ENCODE measurements at places on chromosomes 4 and X. TPM values are rescaled to one million over a fixed set of nuclear protein-coding genes. Genes with fewer than 3 reads are reported as not detected.

DNA sequence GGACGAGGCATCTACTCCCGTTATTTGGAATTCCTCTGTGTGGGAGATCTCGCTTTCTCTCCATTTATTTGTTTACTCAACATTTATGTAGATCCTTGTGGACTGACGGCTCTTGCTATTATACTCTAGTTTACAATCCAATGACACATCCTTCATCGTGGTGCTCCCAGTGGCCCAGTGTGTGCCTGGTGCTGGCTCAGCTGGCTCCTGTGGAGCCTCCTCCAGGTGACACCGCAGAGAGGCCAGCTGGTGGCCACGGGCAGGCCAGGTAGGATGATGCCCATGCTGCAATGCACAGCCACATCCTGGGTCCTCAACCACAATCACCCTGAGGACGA, 84.0 kb upstream of the AFAP1 start:
- no peak for DNase-seq

DNA sequence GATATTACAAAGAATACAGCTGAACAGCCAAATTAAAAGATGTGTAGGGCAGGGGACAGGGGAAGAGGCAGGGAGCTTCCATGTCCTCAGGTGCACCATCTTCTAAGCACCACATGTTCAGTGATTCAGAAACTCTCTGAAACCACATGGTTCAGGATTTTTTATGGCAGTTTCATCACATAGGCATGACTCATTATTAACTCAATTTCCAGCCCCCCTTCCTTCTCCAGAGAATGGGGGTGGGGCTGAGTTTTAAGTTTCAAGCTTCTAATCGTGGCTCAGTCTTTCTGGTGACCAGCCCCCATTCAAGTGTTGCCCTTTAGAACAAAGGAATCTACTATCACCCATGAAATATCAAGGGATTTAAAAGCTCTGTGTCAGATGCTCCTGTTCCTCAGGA, 317.8 kb upstream of the GALNT7 start:
- DNase-seq = no peak

DNA sequence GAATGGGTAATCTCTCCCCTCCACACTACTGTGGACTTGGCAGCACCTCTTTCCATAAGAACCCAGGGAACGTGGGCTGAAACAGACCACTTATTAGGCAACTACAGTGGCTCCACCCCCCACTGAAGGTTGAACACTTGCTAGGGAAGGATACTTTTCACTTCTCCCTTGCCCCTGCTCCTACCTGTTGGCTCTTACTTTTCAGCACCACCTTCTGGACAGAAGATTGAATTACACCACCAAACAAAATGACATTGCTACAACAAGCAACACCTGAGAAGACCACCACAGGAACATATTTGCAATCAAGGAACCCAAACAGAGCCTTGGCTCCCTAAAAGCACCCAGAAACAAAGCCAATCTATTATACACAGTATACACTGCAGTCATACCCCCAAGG, 132.1 kb upstream of the CXCL13 start:
- no peak for DNase-seq

DNA sequence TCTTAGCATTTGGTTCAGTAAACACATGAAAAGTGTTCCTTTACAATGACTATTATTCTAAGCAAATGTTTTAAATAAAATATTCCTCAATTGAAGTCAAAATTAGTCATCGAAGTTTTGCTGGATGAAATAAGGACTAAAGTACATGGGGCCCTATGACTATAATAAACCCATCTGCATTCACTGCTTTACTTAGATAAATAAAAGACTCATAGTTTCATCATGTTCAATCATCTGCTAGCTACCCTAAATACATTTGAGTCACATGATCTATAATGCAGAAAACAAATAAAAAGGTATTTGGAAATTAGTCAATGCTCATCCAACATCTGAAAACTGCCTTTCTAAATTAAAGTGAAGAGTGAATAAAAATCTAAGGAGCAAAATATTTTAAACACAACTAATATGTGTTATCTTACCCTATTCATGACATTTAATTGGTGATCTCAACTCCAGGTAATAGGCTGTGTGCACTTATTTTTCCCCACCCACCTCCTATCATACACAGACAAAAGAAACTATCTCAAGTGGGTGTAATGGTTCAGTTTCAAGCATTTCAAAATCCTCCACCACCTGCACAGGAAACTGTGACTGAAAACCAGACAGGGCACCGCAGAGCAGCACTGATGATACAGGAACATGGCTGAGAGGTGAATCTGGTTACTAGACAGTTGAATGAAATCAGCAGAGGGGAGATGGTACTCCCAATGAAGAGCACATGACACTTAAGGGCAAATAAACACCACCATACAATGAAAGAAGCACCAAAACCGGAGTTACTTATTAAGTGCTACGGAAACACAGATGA, 78.6 kb downstream of the CAMK2D start:
- DNase-seq = no peak

GRCh38 chr4:77560170-77560569, 45.5 kb upstream of the CXCL13 start:
- DNase-seq = no peak

DNA sequence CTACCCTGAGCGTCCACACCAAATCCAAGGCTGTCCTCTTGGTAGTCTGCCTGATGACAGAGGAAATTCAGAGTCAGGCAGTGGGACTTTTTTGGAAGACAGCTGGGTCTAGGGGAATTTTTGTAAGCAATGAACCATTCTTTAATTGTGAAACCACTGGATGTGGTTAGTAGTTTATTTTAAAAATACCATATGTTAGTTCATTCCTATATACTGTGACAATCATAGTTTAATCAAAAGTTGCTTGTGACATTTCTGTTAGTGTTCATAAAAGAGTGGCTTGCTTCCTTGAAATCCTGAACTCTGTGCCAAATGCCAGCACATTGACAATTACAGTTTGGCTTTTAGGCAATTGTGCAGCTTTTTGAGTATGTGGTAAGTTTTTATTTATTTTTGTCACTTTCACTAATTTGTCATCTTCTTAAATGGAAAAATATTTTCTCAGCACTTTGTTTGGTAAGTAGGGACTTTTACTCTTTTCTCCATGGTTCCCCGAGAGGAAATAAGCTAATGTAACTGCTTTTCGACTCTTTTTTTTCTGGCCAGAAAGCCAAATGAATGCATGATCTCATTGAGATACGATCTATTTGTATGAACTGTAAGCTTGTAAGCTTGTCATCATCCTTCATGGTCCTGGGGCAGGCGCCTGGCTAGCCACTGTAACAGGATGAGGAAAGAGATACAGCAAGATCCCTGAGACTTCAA, 72.6 kb upstream of the SLC4A4 start:
- no peak for DNase-seq

DNA sequence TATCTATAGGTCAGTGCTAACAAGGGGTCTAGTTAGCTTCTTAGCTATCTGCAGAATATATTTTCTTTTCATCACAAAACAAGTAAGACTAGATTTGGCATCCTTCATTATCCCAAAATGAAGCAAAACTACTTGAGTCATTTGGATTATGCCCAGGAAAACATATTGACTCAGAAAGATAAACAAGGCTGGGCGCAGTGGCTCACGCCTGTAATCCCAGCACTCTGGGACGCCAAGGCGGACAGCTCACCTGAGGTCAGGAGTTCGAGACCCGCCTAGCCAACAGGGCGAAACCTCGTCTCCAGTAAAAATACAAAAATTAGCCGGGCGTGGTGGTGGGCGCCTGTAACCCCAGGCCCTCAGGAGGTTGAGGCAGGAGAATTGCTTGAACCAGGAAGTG, 18.0 kb upstream of the MND1 start:
- DNase-seq = no peak

DNA sequence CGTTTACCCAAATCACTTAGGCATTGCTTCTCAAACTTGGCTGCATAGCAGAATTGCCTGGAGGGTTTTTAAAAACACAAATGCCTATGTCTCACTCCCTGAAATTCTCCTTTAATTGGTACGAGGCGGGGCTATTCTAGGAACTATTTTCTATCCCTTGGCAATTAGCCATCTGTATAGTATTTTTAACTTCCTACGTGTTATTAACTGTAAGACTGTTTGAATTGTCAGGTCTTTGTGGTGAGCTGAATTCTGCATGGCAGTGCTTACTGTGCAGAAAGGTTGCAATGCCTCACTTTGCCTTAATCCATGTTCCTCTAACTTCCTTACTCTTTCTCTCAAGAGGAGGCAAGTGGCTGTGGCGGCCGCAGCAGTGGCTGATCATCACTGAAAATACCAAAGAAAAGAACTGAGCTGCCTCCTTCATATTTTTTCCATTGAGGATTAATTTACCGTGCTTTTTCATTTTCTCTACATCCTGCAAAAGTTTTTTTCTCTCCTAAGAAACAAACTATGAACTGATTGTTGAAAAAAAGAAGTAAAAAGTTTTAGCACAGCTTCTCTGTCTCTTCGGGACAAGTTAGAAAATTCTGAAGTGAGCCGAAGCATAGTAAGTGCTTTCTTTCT, at the start of gene SHROOM3:
Gene SHROOM3 (plus strand): TSS at position 329 of the 627 bp plus-strand sequence. CDS start 824 bp downstream, outside the sequence.
- DNase-seq = no peak

DNA sequence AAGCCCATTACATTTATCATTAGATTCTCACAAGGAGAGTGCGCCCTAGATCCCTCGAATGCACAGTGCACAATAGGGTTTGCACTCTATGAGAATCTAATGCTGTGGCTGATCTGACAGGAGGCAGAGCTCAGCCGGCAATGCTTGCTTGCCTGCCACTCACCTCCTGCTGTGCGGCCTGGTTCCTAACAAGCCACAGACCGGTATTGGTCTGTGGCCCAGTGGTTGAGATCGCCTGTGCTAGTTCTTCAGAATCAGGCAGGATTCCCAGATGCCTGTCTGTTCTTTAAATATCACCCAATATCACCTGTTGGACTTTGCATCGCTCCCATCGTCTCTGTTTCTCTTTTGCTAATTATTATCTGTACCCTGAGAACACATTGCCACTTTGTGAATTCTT, 14.0 kb downstream of the DSPP start:
- DNase-seq = no peak

DNA sequence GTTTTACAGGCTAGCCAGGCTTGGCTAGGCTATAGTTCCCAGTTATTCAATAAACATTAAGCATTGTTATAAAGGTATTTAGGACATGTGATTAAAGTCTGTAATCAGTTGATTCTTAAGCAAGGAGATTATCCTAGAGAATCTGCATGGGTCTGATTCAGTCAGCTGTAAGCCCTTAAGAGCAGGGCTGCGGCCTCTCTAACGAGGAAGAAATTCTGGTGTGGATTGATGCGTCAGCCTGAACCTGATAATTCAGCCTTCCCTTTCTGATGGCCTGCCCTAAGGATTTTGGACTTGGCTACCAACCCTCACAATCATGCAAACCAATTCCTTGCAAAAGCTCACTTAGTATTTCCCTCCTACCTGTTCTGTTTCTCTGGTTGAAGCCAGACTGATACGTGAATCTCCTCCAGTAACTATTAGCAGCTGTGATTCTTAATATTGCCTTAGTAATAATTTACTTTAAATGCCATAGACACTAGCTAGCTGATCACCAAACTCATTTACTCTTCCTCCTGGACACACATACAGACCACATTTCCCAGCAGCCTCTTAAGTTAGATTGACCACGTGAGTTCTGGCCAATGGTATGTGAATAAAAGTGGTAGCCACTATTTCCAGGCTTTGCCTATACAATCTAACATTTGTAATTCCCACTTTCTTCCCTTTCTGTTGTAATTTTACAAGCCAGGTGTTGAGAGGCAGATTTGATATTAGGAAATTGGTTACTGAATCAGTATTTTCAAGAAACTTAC, 678.0 kb upstream of the INTU start:
- no peak for DNase-seq

DNA sequence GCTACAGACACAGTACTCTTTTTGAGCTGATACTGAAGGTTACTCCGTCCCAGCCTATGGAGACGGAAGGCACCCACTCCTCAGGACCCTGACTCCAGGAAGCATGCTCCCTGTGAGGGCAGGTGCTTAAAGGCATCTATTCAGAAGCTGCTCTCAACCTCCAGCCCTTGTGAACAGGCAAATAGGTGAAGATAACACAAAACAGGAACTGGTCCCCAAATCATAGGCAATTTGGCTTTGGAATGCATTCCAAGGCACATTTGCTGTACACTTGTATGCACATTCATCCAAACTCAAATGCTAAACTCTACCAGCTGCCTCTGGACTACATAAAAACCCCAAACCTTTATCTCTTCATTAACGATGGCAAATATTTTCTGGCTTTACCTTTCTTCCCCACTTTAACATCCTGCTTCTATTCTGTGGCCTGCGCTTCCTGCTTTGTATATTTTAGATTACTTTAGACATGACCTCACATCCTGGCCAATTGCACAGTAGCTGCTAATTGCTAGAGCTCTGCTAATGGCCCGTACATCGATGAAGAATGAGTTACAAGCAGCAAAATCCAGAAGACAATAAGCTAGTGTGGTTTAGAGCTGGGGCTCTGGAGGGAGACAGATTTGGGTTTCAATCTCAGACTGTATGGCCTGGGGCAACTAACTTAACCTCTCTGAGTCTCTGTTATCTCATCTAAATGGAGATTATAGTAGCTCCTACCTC, 3.2 kb downstream of the SEL1L3 start:
- DNase-seq = no peak

DNA sequence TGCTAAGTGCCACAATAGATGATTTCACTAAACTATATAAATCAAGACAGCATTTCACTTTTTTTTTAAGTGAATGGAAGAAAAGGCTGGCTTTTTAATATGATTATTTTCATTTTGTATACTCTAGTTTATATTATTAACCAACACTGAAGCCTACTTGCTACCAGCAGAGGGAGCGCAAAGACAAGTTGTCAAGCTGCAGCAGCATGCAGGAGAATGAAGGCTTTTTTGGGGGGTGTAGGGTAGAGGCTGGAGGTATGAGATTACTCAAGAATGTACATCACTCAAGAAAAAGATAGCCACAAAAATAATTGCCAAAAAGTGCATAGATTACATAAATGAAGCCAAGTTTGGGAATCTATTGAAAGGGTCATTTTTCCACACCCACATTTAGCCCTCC, 519.5 kb downstream of the FGF13 start:
- DNase-seq = no peak

GRCh38 chr4:53349091-53349491, 16.8 kb downstream of the SCFD2 start:
- no peak for DNase-seq

GRCh38 chrX:154607370-154607769, 11.7 kb downstream of the CTAG1B start:
- no peak for DNase-seq

The BTK gene
- total RNA-seq = 7.9 TPM

The FAM13A gene
- 62.1 TPM for total RNA-seq

The CXXC4 gene
- 1.4 TPM for total RNA-seq

The DCAF12L2 gene
- total RNA-seq = 0.34 TPM

The PCDH18 gene
- 13.7 TPM for total RNA-seq

The MRPS18C gene
- 42.8 TPM for total RNA-seq

The MTTP gene
- total RNA-seq = not detected

The HPGDS gene
- 4.4 TPM for total RNA-seq
